ENCODE measurements at places on chromosomes 12 and 14.
A peak's percentile ranks its signal among the peaks of the same experiment; 100 is the strongest.

DNA sequence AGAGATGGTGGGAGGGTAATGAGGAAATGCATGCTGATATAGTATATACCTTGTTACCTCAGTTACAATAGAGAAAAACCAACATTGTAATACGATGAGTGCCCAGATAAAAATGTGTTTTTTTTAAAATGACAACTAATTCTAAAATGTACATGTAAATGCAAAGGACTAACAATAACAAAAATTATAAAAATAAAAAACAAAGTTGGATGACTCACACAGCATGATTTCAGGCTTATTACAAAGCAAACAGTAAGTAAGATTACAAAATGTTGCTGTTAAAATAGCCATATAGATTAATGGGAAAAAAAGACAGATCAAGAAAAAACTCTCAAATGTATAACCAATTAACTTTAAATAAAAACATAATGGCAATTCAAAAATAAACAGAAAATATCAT, 1099.4 kb downstream of the FSCB start:
- no peak for DNase-seq

GRCh38 chr12:80422550-80422949, 21.5 kb upstream of the PTPRQ start:
- DNase-seq = no peak

GRCh38 chr14:58663494-58664111, 25.8 kb downstream of the DACT1 start:
- no peak for DNase-seq

DNA sequence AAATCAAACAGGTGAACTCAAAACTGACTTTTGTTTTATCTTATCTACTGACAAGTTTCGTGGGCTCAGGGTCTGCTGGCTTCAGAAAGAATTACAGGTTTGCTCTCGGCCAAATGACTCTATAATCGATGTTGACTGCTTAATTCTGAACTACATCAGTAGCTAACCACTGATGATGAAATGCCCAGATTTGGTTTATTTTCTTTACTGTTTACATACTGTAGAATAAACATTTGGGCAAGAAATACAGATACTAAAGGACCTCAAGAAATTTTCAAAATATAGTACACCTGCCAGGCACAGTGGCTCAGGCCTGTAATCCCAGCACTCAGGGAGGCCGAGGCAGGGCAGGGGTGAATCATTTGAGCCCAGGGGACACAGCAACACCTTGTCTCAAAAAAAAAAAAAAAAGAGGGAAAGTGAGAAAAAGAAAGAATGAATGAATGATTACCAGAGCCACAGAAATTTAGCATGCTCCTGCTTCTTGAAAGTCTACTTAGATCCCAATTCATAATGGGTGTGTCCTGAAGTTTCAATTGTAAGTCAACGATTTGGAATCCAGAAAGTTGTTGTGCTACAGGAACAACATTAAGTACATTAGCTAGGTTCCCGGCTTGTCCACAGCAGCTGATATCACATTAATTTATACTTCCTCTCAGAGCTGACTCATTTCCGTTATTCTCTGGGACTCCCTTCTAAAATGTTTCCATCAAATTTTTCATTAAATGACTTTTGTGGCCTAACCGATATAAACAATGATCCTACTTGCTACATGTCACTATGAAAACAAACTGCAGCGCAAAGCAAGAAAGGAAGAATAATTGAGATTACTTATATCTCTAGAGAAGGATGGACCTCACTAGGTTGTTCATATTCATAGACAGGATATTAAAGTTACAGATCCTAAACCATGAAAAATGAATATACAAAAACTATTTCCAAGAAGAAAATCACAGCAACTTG, 134.3 kb downstream of the MED13L start:
- no peak for DNase-seq

- DNase-seq = no peak
These were observed 39.7 kb downstream of the AACS start for GRCh38 chr12:125104982-125105381.

DNA sequence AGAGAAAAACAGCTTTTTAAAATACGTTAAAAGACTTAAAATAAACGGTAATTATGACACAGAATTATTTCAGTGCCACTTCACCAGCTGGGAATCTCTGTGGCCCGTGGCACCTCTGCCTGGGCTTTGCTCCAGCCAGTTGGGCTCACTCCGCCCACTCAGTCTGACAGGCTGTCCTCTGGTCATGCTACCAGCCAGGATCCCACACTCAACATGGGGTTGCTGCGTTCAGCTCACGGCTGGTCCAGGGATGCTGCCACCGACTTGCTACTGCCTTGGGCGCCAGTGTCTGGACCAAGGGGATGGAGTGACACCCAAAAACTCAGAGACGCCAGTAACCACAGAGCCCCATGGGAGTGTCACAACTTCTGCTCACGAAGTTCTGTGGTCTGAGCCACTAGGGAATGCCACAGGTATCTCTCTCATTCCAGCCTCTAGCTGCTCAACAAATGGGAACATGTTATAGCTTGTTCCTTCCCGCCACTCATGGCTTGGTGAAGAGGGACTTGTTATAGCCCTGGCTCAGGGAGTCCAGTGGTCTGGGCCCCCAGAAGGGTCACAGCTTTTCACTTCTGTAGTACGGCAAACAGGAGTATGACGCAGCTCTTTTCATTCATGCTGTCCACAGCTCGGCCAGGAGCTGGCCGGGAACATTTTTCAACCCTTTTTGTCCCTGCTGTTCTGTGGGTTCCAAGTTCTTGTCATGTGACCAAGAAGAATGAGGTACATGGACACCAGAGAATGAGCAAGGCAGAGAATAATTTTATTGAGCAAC, 23.4 kb upstream of the ATXN7L3B start:
- DNase-seq = no peak

DNA sequence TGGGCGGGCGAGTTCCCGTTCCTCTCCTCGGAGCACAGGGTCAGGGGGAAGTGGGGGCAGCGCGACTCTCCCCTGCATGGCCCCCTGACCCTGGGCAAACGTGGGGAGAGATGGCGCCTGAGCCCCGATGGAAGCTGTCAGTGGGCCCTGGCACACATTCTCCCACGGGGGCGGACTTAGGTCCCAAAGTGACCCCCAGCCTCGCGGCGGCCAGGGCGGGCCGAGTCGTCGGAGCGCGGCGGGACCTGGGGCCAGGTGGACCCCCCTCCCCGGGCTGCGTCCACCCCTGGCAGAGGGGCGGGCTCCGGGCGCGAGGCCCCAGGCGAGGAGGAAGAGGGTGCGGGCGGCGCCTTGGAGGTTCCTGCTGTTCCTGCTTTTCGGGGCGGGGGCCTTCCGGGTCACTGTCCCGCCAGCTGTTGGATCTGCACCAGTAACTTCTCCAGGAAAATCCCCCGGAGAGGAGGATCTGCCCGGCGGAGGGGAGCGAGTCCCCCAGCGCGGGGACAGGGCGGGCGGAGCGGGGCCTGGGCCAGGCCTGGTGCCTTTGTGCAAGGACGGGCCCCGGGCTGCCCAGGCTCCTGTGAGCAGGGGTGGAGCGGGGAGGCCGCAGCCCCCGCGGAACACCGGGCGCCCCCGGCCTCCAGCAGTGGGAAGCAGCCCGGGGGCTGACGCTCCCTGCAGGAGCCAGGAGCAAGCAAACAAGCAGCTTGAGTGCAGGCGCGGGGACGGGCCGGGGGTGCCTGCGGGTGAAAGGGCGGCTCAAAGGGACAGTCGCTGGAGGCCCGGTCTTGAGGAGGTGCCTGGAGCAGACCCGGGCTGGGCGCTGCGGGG, 15.3 kb downstream of the TNFAIP2 start:
- no peak for DNase-seq

DNA sequence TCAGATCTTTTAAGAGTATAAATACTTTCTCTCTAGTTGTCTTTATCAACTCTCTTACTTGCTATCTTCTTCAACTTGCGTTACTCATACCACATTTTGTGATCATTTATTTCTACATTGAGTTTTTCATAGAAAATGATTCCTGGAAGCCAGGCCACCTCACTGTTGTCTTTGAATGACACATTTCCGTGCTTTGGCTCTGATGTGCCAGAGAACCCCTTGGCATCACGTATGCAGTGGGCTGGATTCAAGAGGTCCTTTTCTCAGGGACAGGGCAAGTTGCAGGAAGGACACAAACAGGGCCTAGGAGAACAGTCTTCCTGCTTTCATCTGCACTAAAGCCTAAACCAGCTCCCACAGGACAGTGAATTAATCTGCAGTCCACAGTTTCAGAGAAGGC, 70.3 kb upstream of the PYGL start:
- no peak for DNase-seq

DNA sequence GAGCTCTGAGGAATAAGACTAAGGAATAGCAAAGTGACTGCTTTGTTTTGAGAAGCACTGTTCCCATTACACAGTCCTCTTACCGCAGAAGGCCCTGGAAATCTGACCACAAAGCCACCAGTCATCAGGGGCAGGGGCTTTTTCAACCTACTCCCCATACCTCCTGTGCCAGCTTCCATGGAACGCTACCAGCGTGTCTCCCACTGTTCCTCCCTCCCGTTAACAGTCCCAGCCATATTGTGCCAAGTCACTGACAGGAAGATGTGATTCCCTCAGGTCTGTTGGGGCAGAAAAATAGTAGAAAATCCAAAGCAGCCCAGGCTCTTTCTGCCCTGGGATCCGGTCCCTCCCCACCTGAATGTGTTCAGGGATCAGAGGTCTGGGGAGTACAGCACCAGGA, 46.6 kb upstream of the VPS33A start:
- no peak for DNase-seq

DNA sequence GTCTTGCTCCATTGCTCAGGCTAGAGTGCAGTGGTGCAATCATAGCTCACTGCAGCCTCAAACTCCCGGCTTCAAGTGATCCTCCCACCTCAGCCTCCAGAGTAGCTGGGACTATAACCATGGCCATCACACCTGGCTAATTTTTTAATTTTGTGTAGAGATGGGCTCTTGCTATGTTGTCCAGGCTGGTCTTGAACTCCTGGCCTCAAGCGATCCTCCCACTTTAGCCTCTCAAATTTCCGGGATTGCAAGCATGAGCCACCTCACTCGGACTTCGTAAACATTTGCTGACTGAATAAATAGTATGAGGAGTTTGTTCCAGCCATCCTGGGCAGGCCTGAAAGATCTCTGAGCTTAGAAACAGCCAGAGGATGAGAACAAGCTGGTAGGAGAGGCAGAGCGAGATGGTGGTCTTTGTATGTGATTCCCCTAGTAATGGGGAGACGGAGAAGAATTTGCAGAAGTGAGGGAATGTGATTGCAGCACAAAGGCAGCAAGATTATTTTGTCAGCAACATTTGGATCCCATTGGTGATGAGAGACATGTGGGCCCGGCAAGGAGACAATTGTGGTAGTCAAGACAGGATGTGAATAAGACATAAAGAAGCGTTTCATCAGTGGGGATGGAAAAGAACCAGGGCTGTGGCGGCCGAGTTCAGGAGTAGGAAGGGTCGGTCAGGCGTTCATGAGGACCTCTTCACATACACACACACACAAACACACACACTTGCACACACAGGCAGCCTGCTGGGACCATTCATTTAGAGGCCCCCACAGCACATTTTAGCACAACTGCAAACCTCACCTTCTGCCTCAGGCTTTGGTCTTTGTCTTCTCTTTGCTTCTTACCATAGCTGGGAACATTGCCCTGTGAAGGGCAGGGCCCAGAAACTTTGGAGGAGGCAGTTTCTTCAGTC, 155.5 kb downstream of the ZFP36L1 start:
- DNase-seq = peak; percentile 85

Data from pons (tissue), 1 donor.